CD4-positive, alpha-beta T cell treated with Interferon gamma for 1 hour (primary cell): ENCODE measurements at places on chromosomes 3 and 15.

GRCh38 chr3:62361261-62361660, 12.1 kb downstream of the FEZF2 start:
- no peak for DNase-seq

GRCh38 chr3:62373215-62373614, at the start of gene FEZF2:
Gene FEZF2 (minus strand): TSS chr3:62373550. CDS start chr3:62372868, 682 bp downstream.
- DNase-seq = no peak

GRCh38 chr3:35849496-35849895, 210.2 kb downstream of the ARPP21 start:
- DNase-seq = no peak

GRCh38 chr3:146680617-146681016, 75.5 kb upstream of the PLSCR5 start:
- no peak for DNase-seq

- DNase-seq = no peak
These were observed 25.5 kb downstream of the TBC1D2B start for GRCh38 chr15:78052001-78052401.

- DNase-seq = no peak
These were observed 96.6 kb downstream of the CGNL1 start for GRCh38 chr15:57472861-57473260.

- DNase-seq = no peak
These were observed 118.2 kb downstream of the NSMCE3 start for GRCh38 chr15:29151484-29151857.

GRCh38 chr3:127410137-127410488, 122.3 kb upstream of the PRR20G start:
- no peak for DNase-seq

DNA sequence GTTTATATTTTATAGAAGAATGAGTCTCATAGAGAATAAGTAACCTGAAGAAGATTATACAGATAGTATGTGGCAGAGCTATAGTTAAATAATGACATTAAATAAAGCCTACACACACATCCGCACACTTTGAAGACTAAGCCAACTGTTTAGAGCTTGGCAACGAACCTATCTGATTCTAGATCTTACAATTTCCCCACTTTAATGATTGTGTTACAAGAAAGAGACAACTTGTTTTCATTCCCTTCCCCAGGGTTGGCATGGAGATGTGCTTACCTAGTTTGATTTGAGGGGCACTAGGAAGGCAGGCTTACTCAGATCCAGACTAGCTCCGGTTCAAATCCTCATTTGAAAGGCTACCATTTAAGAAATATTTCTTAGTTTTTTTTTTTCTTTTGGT, 61.9 kb upstream of the CBLB start:
- DNase-seq = no peak

GRCh38 chr15:43769584-43770228, 7.1 kb downstream of the ELL3 start:
- peak; percentile 48 for DNase-seq

- DNase-seq = no peak
These were observed 1044.2 kb downstream of the PLOD2 start for GRCh38 chr3:145116769-145117168.

GRCh38 chr15:31399544-31400171, 73.0 kb downstream of the KLF13 start:
- no peak for DNase-seq

DNA sequence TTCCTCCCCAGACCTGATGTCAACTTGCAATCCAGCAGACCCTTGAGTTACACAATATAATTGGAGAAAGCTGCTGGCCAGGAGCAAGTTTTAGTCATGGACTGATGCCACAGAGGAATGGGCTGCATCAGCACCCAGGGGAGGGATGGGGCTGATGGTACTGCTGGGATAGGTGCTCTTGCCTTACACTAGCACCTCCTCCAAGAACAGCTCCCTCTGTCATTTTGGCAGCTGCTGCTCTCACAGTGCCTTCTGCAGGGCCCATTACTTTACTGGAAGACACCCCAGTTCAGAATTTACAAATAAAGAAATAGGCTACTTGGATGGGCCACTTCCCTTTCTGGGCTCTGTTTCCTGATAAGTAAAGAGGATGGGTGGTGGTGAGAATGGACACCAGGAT, 85.3 kb upstream of the RORA start:
- no peak for DNase-seq

GRCh38 chr3:114329823-114330222, 36.0 kb downstream of the TIGIT start:
- no peak for DNase-seq

DNA sequence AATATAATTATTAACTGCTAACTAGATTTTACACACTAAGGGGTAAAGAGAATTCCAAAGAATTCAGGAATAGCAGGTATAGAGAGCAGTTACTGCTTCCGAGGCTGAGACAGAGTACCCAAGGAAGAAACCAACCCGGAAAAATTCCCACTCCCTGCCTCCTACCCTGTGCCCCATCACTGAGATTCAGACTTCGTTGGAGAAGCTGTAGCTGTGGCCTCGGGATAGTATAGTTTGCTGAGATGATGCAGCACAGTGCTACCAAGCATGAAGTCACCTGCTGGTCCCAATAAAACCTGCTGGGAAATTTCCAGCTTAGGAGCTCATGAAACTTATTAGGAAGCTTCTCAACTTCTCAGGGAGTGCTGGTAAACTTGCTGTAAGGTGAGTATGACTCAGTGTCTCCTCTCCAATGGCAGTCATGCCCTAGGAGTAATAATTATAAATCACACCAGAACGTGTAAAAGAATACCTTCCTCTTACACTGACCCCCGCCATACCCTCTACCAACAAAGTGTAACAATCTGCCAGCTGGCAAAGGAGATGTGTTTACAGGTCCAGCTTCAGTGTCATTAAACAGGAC, 215.2 kb upstream of the ROBO2 start:
- DNase-seq = no peak

DNA sequence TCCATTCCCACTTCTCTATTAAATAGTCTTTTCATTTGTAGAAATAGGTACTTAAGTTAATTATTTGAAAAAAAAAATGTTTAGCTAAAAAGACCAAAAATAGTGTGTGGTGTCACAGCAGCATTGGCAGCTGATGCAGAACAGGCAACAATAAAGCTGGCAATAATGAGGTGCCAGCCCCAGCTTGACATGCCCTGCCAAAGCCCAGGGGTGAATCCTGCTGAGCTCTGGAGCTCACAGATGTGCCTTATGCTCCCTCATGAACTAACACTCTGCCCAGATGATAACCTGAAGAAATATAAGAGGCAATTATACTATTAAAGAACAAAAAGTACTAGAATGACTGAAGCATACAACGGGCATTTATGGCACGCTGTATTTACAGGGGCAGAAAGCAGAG, 63.8 kb downstream of the IGSF11 start:
- no peak for DNase-seq

DNA sequence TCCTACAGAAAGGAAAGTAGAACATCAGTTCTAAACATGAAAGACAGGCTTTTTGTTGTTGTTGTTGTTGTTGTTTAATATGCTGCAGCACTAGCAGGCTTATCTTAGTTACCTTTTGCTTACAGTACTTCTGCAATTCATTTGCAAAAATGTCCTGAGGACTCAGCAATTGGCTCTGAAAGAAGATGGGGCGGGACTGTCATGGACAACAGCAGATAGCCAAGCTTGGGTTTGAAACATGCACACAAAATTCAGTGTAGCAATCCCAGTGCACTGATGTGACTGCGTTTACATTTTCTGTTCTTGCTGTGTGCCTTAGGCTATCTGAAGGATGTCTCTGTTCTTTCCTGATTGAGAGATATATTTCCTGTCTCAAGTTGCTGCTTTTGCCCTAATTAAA, 9.2 kb downstream of the UNC13C start:
- no peak for DNase-seq

GRCh38 chr15:80055933-80056332, 3.5 kb upstream of the ZFAND6 start:
- DNase-seq = no peak

GRCh38 chr15:47786371-47786770, 69.1 kb downstream of the SEMA6D start:
- DNase-seq = no peak

GRCh38 chr3:143979041-143979440, 7.4 kb downstream of the DIPK2A start:
- no peak for DNase-seq

DNA sequence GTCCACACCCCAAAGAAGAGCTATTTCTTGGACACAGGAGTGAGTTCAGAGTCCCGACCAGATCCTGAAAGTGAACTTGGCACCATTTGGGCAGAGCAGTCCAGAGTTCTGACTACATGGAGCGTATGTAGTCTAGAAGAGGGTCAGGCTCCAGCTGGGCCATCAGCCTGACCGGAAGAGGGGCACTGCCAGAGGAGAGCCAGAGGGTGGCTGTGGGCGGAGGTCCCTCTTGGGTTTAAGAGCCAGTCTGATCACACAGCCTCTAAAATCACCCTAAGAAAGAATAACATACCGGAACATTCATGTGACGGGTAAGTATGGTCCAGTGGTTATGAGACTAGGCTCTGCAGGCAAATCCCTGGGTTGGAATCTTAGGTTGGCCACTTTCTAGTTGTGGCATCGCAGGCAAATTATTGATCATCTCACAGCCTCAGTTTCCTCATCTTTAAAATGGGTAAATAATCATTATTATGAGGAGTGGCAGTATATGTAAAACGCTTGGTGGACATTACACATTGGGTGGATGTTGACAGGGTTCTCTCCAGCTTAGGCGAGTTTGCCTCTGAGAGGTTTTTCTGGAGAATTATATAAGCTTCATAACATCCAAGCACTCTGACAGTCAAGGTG, 2.1 kb upstream of the RAP2B start:
- DNase-seq = no peak

DNA sequence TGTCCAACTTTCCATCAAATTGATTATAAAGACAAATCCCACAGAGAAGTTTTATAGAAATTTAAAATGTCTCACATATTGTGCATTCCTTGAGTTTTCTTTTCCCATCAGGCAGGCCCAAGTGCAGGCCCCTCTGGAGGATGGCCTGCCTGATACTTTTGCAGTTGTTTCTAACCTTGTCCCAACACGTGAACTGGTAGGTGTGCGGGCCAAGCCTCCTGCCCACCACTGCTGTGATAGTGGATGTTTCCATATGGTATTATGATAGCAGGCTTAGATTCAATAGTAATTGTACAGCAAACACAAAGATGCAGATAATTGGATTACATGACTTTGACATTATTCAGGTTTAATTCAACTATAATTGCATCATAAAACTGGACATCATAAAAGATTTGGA, 1.4 kb downstream of the P2RY12 start:
- no peak for DNase-seq

- DNase-seq = no peak
These were observed 292.7 kb downstream of the EPHB1 start for GRCh38 chr3:135087782-135088181.

- DNase-seq = no peak
These were observed 142.7 kb downstream of the ALDH1A2 start for GRCh38 chr15:57922776-57923175.

DNA sequence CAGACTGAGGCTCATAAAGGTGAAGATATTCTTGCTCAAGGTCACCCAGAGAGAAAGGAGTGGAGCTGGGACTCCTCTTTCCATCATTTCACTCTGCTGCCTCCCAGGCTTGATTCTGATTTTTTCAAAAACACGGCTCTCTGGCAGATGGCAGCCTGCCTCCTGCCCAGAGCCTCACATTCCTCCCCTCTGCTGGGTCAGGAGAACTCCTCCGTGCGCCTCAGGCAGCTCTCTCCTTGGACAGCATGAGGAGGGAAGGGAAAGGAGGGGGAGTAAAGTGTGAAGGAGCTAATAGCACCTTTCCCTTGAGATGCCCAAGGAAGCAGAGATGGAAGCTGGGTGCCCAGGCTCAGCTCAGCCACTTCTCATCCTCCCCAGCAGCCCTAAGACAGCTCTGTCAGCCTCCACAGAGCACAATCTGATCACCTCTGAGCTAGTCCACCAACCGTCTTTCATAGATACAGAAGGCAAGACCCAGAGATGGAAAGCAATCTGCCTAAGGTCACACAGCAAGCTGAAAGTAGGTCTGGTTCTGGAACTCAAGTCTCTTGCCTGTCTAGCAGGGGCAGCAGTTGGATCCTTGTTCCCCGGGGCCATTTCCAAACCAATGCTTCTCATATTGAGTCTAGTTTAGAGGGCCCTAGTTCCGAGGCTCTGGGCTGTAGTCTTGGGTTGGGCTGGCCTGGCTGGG, 3.5 kb downstream of the RLBP1 start:
- no peak for DNase-seq

- DNase-seq = no peak
These were observed 12.6 kb downstream of the ACOX2 start for GRCh38 chr3:58524326-58524888.

- DNase-seq = no peak
These were observed 196.5 kb downstream of the UBE3A start for GRCh38 chr15:25242166-25242879.

GRCh38 chr3:45347315-45348000, 40.9 kb upstream of the LARS2 start:
- DNase-seq = no peak

DNA sequence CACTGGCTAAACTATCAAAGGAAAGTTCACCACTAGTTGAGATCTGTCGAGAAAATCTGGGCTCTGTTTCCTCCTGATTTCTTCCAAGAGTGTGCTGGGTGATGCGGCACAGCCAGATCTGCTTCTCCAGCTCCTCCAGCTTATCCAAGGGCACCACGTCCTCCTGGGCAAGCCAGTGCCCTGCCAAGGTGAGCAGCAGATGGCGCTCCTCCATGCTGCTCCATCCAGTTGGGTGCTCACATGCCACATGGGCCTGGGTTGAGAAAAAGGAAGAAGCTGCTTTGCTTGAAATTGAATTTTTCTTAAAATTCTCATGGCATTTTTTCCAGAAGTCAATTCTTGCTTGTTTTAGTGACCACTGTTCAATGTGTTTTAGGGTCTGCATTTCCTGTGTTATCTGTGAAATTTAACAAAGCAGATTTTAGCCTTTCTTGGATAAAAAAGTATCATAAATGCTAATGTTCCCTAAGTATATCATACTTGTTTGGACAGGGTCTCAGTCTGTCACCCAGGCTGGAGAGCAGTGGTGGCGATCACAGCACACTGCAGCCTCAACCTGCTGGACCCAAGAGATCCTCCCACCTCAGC, 47.3 kb downstream of the EIF3J start:
- DNase-seq = peak; percentile 50

DNA sequence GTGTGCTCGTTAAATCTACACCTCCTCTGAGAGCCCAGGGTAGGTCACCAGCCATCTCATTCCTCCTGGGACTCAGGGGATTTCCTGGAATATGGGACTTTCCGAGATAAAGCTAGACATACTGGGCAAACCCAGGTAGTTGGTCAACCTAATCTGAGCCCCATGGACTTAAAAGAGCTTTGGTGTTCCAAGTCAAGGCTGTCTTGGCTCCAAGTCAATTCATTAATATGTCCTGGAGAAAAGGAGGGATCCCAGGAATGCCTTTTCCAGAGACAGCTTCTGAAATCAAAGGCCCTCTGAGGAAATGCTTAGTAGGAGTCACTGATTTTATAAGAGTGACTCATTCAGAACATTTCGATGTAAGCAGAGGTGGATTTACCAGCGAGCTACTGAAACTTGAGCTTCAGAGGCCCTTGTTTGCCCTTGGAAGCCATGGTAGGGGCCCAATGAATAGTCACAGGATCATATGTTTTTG, 137.3 kb upstream of the UBE2E1 start:
- DNase-seq = no peak

GRCh38 chr15:63749330-63749942, 84.3 kb downstream of the HERC1 start:
- no peak for DNase-seq
